ENCODE measurements at places on chromosomes 2 and 18.
A peak's percentile ranks its signal among the peaks of the same experiment; 100 is the strongest.

GRCh38 chr2:146634230-146635097 lies 1210.4 kb upstream of the ACVR2A start:
- DNase-seq, result no peak

DNA sequence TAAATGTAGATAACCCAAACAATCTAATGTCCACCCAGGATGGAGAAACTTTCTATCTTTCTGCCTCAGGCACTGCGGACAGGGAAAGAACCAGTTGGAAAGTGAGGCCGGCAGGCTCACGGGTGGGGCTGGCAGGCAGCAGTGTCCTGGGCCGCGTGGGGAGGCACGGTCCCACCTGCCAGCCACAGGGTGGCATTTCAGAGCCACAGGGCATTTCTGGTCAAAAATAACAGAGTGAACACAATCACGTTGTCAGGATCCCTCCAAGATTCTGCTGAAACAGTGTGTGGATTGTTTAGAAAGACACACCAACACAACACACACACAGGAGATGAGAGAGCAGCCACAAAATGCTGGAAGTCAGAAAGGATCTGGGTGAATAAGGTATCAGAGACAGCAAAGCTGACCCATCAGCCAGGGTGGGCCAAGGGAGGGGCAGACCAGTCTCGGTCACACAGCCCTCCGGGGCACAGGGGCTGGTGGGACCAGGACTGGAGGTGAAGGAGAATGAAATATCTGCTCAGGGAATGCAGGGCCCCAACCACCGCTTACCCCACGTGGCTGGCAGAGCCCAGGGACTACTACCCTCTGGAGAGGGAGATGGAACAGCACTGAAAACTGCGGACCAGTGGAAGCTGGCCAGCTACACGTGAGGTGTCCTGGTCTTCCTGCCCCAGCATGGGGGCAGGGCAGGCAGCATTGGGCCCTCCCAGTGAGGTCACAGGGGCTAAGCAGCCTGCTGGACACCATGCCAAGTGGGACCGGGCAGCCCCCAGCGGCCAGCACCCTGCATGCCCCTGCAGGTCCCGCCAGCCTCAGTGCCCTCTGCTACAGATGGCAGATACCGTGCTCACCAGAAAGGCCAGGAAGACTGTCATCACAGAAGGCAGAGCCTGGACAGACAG lies 173.9 kb downstream of the HDAC4 start:
- DNase-seq, result no peak

DNA sequence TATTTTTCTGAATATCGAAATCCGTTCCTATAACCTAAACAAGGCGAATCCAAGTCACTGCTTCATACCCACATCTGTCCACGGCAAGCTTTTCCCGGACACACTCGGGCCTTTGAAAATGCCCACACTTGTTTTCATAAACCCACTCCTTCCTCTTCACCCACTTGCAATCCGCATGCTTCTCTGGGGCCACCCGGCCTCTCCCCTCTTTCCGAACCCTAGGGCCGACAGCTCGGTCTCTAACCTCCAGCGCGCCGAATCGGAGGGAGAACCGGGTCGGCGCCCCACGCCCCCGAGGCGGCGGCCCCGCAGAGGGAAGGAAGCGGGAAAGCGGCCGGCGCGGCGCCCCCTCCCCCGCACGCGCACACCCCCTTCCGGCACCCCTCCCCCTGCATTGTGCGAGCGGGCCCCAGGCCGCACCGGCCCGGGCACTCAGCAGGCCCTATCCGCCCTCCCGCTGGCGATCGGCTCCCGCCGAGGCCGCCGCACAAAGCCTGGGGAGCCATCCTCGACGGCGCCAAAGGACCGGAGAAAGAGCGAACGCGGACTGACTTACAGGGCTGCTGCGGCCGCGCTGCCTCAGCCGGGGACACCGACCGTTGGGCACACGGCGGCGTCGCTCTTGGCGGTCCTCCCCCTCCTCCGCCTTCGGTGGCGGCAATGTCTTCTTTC lies 467 bp downstream of the PUM2 start:
- DNase-seq, result peak; percentile 54

DNA sequence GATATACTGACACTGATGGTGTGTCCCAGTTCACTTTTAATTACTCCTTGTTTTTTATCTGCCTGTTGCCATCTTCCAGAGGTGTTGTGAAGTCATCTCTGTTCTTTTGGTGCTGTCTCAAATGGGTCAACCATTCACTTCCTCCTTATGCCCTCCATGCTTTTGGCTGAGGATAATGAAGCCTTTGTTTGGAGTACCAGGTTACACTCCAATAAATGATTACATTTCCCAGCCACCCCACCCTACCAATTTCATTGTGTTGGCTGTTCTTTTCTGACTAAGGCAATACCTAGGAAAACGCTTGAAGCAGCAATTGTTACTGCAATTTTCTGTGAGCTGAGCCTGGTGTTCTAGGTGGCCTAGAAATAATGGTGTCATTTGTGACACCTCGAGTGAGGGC lies 29.8 kb upstream of the ACTG2 start:
- DNase-seq, result no peak

GRCh38 chr18:12287131-12287681 lies 20.8 kb upstream of the TUBB6 start:
- DNase-seq, result no peak

DNA sequence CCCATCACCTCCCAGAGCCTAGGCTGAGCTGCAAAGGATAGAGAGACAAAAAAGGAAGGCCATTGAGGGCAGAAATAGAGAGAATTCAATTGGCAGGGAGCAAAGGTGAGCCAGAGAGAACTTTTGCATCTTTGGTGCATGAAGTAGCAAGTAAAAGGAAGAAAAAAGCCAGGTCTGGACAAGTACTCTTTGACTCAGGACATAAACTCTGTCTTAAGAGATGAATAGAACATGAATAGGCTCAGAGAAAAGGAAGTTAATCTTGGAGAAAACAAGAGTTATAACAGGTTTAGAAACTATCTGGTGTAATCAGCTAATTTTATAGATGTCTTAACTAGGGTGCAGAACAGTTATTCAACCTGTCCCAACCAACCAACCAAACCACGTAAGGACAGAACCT lies 95.2 kb downstream of the CNTNAP5 start:
- DNase-seq, result no peak

DNA sequence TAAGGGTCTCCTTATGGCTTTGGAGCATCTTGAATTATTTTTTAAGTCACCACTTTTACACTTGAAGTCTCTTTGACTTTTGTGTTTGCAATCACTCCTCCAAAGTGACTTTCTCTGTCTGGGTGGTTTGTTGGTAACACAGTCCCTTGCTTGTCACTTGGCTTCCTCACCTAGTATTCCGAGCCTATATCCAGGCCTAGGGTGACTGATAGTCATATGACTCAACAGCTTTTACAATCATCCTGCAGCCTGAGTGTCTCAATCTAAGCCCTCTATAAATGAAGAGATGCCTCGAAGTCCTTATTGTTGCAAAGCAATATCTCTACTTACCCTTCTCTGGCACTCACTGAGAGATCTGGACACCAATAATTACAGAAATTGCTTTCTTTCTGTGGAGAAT lies 53.9 kb upstream of the SETBP1 start:
- DNase-seq, result no peak

GRCh38 chr2:224958462-224958857 lies 83.8 kb downstream of the DOCK10 start:
- no peak for DNase-seq

GRCh38 chr2:63539416-63540162 lies 48.7 kb downstream of the WDPCP start:
- no peak for DNase-seq

All from stimulated activated CD4-positive, alpha-beta T cell treated with anti-CD3 and anti-CD28 coated beads, Interleukin-2, amount 100 ng/mL, for 48 hours (primary cell).